ENCODE measurements at places on chromosomes 3 and 15. TPM values are rescaled to one million over a fixed set of nuclear protein-coding genes. Genes with fewer than 3 reads are reported as not detected.

CLDN18 gene
- not detected for total RNA-seq

QRICH1 gene
- 43.9 TPM for total RNA-seq

TMEM158 gene
- 9.7 TPM for total RNA-seq

RASSF1 gene
- total RNA-seq: 17.5 TPM

HES1 gene
- 9.7 TPM for total RNA-seq

SEMA3B gene
- total RNA-seq: 7.7 TPM

IL20RB gene
- 0.99 TPM for total RNA-seq

TMC3 gene
- not detected for total RNA-seq

CFAP100 gene
- total RNA-seq: not detected

SPTBN5 gene
- 0.21 TPM for total RNA-seq

CX3CR1 gene
- total RNA-seq: 0.04 TPM

TUBGCP4 gene
- 7.0 TPM for total RNA-seq

STARD5 gene
- 1.5 TPM for total RNA-seq

MESP2 gene
- 0.50 TPM for total RNA-seq

LRRC31 gene
- not detected for total RNA-seq

LRRC3B gene
- total RNA-seq: not detected

DUOX1 gene
- not detected for total RNA-seq

LRRN1 gene
- total RNA-seq: not detected

PPP1R14D gene
- 0.21 TPM for total RNA-seq

NDN gene
- 0.07 TPM for total RNA-seq

CSNK1G1 gene
- 15.1 TPM for total RNA-seq

SLC28A2 gene
- not detected for total RNA-seq

SQOR gene
- total RNA-seq: 74.4 TPM

MLH1 gene
- total RNA-seq: 35.0 TPM

ZMYND10 gene
- 1.0 TPM for total RNA-seq

AGBL1 gene
- total RNA-seq: not detected

TSEN2 gene
- total RNA-seq: 19.8 TPM

SEMA3G gene
- total RNA-seq: 0.11 TPM

RAB6B gene
- total RNA-seq: 2.2 TPM

NR1I2 gene
- total RNA-seq: not detected

TMEM108 gene
- not detected for total RNA-seq

FAM174B gene
- 9.1 TPM for total RNA-seq

EXD1 gene
- total RNA-seq: 0.35 TPM

GRAMD2A gene
- total RNA-seq: 0.22 TPM

GORASP1 gene
- 31.3 TPM for total RNA-seq

TMEM45A gene
- total RNA-seq: 2.0 TPM

GOLGA8J gene
- not detected for total RNA-seq

CEMIP gene
- total RNA-seq: 1.1 TPM

PPIP5K1 gene
- total RNA-seq: 4.7 TPM

CHST14 gene
- total RNA-seq: 16.7 TPM

SNRPN gene
- total RNA-seq: 97.3 TPM

KLHL25 gene
- total RNA-seq: 6.4 TPM

NEO1 gene
- 25.7 TPM for total RNA-seq

GMNC gene
- not detected for total RNA-seq

All from A549 treated with dexamethasone at 1 μM for 4 hours (cell line).